ENCODE measurements at places on chromosomes 1 and 21.

DNA sequence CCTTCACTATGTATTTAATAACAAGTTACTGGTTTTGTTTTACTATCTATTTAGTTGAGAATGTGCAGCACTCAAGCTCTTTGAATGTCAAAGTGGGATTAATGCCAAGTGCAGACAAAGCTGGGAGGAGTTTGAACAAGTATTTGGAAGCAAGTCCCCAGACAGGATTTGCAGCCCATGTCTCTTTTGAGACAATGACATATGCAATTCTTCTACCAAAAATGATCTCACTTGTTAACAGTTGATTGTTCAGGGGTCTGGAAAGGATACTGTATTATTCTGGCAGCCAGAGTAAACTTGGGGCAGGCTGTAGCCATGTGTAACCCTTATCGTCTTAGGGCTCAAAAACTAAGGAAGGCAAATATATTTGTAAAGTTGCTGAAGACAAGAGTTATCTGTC is 15.8 kb downstream of the COLGALT2 start:
- DNase-seq: no peak

DNA sequence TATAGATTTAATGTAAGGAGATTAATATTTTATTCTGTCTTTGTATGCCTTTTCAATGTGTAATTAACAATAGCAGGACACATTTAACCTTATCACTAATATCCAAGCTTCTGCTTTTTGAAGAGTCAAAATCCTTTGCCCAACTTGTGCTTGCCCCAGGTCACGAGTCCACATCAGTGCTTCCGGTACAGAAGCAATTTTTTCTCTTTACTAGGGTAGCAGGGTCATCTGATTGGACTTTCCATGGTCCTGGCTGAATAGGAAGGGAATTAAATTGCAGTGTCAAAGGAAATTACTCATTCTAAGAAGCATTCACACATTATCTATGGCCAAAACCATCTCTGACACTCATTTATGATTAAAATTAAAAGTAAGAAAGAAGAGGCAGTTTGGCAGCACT is 460.5 kb upstream of the ADGRL2 start:
- no peak for DNase-seq

- no peak for DNase-seq
Measured at GRCh38 chr1:214451596-214451995, 99.8 kb downstream of the PTPN14 start.

DNA sequence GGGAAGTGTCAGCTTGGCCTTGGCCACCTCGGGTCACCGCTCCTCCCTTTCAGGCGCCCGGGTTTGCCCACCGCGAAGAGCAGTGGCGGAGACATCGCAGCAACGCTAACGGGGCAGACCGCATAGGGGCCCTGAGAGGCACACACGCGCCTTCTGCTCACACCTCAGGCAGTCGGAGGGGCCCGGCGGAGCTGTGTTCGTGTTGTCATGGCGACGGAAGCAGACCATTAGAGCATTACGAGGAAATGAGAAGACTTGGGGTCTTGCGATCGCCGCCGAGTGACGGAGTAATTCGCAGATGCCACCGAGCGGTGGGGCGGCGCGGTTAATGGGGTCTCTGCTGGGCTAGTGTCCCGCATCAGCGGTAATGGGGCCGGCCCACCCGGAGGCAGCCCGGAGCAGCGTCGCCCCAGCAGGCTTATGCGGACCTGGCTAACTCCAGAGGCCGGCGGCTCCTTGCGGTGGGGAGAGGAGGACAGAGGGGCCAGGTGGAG is 144.1 kb downstream of the TNR start:
- no peak for DNase-seq

GRCh38 chr1:8537991-8538390 is 220.1 kb downstream of the SLC45A1 start:
- DNase-seq: no peak

- DNase-seq: peak; percentile 76
Measured at GRCh38 chr21:45292399-45293219, 4.9 kb upstream of the POFUT2 start.

- no peak for DNase-seq
Measured at GRCh38 chr1:12412439-12412838, 182.6 kb downstream of the VPS13D start.

DNA sequence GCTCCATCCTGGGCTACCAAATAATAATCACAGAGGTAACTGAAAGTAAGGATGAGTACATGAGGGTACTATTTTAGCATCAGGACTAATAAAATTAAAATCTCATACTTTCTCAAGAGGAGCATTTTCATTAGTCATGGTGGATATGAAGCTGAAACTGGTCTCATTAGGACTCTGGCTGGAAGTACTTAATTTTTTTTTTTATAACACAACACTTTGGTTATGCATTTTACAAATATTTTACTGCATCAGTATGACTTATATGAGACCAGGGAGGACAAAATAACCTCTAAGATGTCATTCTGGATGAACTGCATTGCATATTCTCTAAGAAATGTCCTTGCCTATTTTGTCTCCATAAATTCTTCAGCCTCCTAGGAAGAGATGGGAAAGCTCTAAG is 290.9 kb downstream of the HLX start:
- DNase-seq: no peak

- no peak for DNase-seq
Measured at GRCh38 chr1:92980732-92981647, 19.7 kb upstream of the DIPK1A start.

DNA sequence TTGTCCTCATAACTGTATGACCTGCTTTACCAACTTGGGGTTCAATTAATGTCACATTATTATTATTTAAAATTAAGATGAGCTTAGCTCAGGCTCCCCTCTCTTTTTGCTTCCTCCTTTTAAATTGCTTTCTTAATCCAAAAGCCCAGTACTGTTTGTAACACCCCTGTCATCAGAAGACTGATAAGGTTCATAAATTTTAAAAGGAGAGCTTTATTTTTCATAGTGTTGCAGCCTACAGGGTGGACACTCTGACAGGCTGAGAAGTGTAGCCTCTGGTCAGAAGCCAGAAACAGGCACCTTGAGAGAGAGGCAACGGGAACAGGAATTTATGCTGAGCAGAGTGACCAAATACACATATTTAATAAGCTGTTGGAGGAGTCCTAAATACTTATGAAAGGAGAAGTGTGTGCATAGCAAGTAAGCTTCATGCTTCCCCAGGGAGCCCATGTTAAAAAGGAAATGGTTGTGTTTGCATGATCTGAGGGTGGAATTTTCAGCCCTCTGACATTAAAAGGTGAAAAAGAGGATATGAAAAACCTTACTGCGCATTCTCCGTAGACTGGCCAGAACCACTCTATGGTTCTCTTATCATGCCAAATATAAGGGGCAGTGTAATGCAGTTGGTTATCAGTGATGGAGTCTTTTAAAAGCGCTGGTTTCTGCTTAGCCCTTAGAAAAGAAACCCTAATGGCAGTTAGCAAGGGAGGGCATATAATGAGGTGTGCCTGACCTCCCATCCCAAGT is 30.5 kb upstream of the FGGY start:
- no peak for DNase-seq

DNA sequence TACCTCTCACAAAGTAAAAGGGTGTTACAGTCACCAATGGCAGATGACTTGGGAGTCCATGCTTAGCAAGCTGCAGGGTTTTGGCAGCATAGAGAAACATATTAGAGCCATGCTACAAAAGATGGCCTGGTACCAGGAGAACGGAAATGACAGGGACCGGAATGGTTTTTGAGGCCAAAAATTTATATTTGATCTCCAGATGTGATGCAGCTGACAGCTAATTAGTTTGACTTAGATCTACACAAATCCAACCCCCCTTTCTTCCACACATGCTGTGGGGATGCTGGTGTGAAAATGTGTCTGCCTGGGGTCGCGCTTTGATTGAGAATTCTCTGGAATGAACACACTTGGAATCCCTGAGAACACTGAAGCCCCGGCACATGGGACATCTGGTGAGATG is 26.5 kb downstream of the SYF2 start:
- DNase-seq: no peak

DNA sequence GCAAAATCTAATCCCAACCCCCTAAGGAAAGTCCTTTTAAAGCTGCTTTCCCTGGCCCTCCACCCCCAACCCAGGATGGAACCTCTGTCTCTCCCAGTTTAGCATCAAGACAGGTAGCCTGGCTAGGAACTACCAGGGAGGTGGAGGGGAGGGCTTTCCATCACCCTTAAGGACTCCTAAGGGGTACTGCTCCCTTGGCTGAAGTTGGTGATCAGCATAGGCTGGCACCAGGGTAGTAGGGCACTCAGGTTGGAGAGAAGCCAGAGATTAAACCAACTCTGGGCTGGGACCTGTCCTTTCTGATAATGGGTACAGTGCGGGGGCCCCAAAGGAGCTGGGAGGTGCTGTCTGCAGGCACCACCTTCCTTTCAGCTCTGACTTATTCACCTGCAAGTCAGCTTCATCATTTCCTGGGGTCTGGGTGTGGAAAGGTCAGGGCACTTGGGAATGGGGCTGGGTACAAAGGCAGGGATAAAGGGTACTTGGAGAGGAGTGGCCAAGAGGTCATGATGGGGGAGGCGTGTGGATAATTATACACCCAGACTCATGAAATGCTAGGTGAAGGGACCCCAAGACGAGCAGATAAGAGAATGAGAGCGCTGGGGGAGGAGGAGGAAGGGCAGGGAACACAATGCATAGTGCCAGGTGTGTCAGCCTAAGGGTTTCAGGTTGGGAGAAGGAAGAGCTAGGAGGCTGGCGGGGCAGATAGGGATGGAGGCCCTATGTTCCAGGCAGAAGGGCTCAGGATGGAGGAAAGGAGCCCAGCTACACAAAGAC is 1.2 kb downstream of the ARHGEF2 start:
- DNase-seq: peak; percentile 39

DNA sequence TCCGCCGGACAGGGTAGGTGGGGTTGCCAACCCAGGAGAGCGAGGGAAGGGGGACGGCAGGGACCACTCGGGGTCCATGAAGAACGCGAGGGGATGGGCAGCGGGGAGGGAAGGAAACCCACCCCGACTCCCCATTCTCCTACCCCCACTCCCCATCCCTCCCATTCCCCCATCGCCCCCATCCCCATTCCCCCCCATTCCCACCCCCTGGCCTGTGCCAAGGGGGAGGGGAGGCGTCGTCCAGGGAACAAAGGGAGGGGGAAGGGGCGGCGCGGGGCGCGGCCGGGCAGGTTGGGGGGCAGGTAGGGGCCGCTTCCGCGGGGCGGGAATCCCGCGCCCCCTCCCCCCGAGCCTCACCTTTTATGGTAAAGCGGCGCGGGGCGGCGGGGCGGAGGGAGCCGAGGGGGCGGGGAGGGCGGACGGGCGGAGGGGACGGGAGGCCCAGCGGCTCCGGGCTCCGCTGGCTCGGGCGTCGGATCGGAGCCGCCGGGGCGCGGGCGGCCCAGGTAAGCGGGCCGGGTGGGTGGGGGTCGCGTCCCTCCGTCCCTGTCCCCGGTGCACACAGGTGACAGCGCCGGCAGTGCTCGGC is at the start of gene FBLIM1:
TSS of gene FBLIM1 (plus strand) at position 453 of the 589 bp plus-strand sequence. CDS start 6,189 bp downstream, outside the sequence.
- no peak for DNase-seq

DNA sequence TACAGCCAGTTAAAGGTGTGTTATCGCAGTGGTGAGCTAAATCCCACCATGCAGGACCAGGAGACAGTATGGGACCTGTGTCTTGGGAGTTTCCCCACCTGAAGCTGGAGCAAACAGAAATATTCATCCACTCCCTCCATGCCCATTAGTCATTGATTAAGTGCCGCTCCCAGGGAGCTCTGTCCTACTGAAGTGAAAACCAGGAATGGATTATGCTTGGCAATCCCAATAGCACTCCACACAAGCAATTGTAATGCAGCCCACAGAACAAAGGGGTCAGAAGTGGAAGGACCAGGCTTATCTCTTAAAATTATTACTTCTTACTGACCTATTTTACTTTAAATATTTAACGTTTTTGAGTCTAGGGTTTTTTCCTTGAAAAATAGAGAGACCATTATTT is 1005.4 kb downstream of the ADGRL2 start:
- no peak for DNase-seq

- DNase-seq: no peak
Measured at GRCh38 chr21:35349376-35350080, 300.4 kb upstream of the RUNX1 start.

DNA sequence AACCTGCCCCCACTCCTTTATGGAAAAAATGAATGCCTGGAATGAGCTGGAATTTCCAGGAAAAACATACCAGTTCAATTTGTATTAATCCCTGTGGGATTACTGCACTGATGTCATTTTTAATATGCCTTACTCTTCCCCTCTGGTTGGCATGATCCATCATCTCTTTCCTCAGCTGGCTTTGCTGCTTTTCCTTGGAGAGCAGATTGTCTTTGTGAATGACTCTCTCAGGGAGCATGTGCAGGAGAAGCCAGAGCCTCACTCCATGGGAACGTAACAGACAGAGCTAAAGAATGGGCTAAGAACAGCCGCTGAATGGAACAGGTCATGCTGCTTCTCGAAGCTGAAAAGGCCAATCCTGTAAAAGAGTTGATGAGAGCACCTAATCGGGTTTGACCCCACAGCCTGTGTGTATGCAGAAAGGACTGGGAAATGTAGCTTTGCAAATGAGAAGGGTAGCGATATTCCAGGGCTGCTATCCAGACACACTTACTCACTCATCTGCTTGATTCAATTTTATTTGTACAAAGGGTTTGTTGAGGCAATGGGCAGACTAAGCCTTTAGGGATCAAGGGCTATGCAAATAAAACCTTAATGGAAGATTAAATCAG is 20.7 kb downstream of the PHC2 start:
- no peak for DNase-seq

- no peak for DNase-seq
Measured at GRCh38 chr1:56433056-56433577, 146.2 kb downstream of the PLPP3 start.

GRCh38 chr1:67544921-67545320 is 114.7 kb upstream of the SERBP1 start:
- DNase-seq: no peak

GRCh38 chr1:207393610-207394009 is 60.5 kb upstream of the CR2 start:
- DNase-seq: no peak

DNA sequence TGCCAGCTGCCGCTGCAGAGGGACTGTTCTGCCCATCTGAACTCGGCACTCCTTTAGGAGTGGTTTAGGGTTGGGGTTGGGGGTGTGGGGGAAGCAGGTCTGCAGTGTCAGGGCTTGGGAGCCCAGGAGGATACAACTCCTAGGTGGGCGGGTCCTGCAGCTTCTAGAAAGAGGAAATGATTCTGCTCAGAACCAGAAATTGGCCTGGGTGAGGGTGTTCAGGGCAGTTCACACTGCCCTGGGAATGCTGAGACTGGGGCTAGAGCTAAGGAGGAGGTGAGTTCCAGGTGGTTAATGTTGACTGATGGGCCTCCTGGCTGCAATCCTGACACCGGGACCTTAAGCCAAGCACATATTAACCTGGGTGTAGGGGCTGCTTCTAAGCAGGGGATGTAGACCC is 4.8 kb upstream of the SLC26A9 start:
- no peak for DNase-seq

GRCh38 chr1:232978091-232978634 is 27.8 kb downstream of the NTPCR start:
- no peak for DNase-seq

GRCh38 chr1:29761159-29761928 is 525.0 kb downstream of the PTPRU start:
- DNase-seq: no peak

- DNase-seq: no peak
Measured at GRCh38 chr1:116814926-116815723, 60.9 kb downstream of the CD2 start.

- DNase-seq: no peak
Measured at GRCh38 chr1:166410083-166410385, 243.2 kb upstream of the FAM78B start.

- DNase-seq: no peak
Measured at GRCh38 chr1:18618546-18619466, 11.8 kb upstream of the PAX7 start.
